ENCODE measurements at places on chromosomes 2 and 18.

GRCh38 chr2:88927128-88927527 lies 235.7 kb downstream of the RPIA start:
- no peak for DNase-seq

DNA sequence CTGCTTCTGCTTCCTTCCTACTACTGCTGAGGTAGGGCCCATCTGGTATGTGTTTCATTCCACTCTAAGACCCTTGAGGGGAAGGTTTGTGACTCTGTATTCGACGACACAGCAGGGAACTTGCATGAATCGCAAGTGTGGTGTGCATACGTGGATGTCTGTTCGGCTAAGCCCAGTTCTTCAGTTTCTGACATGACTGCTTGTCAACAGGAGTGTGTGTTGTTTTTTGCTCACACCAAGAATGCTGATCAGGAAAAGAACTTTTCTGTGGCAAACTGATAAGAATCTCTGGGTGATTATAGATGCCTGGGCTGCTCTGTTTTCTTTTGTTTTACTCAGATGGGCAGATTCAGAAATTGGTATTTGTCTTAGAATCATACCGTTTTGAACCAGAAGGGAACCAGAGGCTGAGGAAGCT lies 22.0 kb downstream of the TNFRSF11A start:
- no peak for DNase-seq

DNA sequence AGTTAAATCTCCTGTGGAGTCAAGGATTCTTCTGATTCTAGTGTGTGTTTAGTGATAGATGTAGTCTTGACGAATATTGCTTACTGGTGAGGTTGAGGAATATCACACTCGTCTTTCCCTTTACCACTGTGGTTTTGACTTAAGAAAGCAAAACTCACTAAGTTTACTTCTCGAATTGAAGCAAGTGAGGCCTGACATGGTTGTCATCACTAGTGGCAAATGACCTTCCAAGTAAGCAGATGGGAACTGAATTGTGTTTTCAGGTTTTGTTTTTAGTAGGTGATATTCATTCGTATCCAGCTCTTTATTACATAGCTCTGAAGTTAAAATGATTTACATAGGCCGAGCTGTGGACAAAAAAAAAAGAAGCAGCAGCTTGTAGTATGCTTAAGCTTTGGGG lies 20.6 kb upstream of the DSG4 start:
- no peak for DNase-seq

DNA sequence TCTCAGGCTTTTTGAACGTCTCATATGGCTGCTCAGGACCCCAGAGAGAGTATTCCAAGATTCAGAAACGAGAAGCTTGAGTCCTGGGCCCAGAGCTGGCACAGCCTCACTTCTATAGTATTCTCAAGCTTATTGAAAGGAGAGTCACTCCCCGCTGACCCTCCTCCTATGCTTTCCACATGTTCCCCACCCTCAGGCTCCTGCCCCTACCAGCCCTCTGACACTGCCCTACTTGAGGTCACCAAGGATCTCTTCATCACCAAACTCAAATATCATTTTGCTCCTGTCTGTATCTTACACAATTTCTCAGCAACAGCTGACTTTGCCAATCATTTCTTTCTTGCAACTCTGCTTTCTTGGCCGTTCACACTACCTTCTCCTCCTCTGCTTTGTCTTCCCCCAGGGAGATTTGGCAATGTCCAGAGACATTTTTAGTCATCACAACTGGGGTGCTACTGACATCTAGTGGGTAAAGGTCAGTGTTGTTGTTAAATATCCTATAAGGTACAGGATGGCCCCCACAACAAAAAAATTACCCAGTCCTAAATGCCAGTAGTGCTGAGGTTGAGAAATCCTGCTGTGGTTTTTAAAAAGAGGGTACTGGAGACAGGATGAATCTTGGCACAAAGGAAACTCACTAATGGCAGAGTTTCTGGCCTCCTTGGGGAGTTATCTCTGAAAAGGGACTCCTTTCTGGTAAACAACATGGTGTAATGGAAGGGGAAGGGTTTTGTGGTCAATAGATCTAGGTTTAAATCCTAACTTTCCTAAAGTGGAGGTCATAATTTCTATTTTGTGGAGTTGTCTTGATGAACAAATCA lies 26.9 kb upstream of the INSIG2 start:
- peak; percentile 41 for DNase-seq

DNA sequence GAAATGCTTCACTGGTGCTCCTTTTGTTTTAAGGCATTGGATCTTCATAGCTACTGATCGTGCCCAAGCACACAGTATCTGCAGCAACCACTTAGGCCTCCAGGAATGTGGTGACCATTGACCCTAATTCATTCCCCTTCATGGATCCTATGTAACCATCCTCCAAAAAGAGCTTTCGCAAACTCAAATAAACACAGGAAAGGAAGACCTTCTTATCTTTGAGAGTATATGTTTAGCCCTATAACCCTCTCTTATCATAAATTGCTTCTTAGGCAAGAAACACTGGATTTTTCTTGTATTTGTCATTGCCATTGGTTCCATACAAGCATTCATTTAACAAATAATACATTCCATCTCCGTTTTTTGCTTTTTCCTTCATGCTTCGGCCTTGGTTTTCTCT lies 4.1 kb upstream of the TTR start:
- DNase-seq: no peak

- no peak for DNase-seq
Measured at GRCh38 chr18:50590593-50590992, 30.7 kb downstream of the MAPK4 start.

DNA sequence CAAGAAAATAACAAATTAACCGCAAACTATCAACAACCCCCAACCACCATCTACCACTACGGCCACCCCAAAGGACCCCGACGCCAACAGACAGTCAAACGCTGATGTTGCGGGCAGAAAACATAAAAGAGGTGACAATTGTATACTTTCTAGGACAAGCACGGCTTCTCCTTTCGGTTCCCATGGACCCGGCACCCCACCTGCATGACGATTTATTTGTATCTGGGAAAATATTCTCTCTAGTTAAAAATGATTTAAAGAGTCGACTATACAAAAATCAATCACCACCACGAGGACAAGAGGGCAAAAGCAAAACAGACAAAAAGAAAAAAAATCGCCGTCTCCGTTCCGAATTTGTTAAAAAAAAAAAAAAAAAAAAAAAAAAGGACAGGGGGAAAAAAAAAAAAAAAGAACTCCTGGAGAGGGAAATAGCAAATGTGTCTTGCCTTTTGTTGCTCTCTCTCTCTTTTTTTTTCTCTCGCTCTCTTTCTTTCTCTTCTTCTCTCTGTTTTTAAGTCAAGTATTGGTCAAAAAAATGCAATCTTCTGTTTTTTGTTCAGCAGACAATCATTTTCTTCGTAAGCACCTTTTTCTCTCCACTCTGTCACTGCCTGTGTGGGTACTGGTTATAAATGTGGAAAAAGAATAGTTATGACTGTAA lies 3.6 kb downstream of the SIX3 start:
- DNase-seq: no peak

DNA sequence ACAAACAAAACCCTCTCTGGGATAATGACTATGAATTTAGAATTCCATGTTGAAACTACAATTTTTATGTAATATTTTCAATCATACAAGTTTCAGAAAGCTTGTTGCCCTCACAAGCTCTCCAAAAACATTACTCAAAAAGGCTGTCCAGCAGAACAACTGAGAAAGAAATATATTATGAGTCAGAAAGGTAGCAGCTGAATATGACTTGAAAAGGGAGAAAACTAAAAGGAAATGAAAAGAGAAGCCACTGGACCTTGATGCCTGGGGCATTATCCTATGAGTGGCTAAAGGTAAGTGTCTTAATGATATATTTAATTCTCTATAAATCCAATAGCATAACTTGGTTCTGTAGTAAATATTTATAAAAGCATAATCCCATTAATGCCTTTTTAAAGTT lies 61.8 kb downstream of the NXPH2 start:
- no peak for DNase-seq

DNA sequence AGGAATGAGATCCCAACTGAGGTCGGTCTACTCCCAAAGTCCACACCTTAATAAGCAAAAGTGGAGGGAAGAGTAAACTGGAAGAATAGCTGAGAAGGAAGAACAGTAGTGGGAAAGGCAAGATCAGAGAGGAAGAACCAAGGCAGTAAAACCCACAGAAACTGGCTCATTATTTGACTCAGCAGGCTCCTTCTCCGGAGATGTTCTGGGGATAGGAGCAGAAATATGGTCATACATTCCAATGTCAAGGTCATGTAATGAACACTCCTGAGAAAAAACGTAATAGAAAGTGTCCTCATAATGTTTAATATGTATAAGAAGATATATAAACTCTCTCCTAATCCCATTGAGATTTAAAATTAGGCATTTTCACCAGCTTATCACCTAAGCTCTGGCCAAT lies 39.5 kb downstream of the STK39 start:
- DNase-seq: no peak

- no peak for DNase-seq
Measured at GRCh38 chr2:7048762-7049294, 131.6 kb downstream of the RNF144A start.

- no peak for DNase-seq
Measured at GRCh38 chr2:228107846-228108245, 73.6 kb downstream of the SPHKAP start.

DNA sequence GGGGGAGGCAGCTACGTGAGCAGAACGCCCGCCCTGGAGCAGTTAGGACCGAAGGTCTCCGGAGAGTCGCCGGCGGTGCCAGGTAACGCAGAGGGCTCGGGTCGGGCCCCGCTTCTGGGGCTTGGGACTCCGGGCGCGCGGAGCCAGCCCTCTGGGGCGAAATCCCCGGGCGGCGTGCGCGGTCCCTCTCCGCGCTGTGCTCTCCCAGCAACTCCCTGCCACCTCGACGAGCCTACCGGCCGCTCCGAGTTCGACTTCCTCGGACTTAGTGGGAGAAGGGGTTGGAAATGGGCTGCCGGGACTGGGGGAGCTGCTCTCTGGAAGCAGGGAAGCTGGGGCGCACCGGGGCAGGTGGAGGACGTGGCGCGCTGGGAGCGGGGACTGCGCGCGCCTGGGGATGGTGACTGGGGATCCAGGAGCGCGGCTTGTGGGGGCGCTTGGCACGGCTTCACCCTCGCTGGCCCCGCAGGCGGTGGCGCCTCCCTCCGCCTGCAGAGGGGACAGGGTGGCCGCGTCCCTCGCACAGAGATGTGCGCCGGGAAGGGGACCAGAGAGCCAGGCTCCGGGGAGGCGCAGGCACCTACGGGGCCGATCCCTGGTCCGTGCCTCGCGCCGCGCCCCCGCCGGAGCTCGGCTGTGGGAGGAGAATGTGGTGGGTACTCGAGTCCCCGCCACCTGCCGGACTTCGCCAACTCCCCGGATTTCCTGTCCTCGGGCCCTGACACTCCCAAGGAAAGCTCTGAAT lies 688 bp downstream of the CDH20 start:
- no peak for DNase-seq

DNA sequence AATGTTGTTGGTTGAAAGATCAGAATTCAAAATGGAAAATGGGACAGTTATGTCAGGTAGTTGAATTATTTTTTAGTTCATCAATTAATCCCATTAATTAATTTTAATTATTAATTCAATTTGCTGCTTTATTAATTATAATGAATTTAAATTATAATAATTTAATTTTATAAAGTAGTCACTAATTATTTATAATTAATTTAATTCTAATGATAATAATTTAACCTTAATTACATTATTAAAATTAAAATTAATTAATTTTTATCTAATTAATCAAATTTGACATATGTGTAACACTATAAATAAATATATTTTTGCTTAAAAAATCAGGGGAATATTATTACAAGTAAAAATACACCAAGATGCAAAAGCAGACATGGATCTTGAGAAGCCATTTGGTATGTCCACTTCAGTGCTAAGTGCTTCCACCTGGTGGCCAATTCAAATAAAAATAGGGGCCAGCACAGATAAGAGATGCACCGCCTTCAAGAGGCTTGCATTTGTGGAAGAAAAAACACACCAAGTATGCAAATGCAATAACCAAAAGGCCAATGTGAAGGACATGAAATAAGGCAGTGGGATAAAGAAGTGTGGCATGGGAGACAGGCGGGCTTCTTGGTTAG lies 73.2 kb downstream of the MBP start:
- peak; percentile 70 for DNase-seq

DNA sequence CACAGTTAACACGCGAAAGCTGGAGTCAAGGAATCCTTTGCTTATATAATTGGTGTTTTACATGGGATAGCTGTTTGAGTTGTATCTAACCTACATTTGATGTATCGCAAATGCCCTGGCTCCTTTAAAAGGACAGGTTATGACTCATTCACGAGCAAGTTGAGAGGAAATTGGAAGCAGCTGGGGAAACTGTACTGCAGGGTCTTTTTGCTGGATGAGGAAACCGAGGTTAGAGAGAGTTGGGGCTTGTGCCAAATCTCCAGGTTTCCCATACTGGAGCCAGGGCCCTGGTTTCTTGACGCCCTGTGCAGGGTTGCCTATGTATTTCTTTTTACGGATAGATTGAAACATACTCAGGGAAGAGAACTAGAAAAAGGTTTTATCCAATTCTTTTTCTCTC lies 60.0 kb upstream of the SPTBN1 start:
- peak; percentile 56 for DNase-seq

DNA sequence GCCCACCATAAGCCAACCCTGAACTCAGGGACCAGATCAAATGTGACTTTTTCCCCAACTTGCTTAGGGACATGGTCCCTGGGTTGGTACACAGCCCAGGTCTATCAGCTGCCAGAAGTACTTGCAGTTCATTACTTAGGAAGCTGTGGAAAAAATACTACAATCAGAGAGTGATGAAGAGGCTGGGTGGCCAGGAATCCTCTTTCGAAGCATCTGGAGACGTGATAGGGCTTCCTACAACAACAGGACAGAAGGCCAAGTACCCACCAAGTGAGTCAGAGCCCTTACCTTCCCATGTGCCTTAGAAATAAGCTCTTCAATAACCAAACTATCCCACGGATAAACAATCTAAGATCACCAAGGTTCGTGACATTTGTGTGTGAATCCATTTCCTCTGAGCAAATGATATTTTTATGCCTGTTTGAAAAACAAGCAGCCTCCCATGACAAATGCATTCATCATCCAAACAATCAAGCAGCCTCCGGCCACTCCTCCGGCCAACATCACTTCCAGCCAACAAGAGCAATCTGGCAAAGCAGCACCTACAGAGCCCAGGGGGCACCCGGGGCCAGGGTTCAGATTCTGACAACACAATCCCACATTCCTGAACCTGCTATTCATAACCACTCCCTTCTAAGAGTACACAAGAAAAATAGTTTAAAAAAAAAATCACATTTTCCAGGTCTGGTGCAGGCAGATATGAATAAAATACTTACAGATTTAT lies 26.4 kb downstream of the TBC1D8 start:
- no peak for DNase-seq

DNA sequence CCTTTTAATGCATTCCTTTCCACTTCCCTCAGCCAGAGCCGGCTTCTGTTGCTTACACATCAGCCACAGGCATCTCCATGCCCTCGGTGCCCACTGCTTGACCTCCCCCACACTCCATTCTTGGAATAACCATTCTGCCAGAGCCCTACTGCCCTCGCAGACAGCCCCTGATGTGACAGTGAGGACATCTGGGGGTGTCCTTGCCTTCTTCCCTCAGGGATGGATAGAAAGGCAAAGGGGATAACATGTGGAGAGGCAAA lies 6.4 kb upstream of the NPPC start:
- no peak for DNase-seq
